Right forelimb (tissue), 1 donor: ENCODE measurements at places on chromosomes 7 and 10.
A peak's percentile ranks its signal among the peaks of the same experiment; 100 is the strongest.

- peak; percentile 60 for DNase-seq
These were observed 9.4 kb upstream of the INPP5A start for GRCh38 chr10:132528064-132528691.

- DNase-seq, result no peak
These were observed 54.4 kb upstream of the CCDC6 start for GRCh38 chr10:59960751-59961150.

- no peak for DNase-seq
These were observed 28.5 kb downstream of the MKLN1 start for GRCh38 chr7:131355917-131356777.

- no peak for DNase-seq
These were observed 113.3 kb upstream of the BMPER start for GRCh38 chr7:33792041-33792440.

DNA sequence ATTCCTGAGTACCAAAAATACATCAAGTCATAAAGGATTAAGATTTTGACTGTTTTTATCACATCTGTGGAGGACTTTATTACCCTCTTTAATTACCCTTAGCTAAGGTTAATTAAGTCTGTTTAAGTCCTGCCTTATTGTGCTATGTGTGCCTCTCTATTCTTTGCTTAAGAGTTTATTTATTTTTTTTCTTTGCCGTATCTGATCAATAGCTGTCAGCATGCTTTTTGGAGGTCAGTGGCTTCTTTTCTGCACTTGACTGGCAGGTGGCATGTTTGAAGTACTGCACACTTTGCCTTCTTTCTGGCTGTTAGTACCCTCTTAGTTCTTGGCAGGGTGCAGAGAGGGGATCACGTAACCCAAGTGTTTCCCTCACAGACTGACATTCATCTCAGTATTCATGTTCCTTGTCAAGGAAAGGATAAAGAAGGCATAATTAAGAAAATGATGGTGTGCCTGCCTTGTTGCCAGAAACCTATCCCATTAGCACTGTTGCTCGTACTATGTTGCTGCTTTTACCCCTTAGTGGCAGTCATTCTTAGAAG, 225.8 kb downstream of the EXOC4 start:
- DNase-seq, result no peak
